ENCODE measurements at places on chromosomes 4 and X. TPM values are rescaled to one million over a fixed set of nuclear protein-coding genes. Genes with fewer than 3 reads are reported as not detected.

DNA sequence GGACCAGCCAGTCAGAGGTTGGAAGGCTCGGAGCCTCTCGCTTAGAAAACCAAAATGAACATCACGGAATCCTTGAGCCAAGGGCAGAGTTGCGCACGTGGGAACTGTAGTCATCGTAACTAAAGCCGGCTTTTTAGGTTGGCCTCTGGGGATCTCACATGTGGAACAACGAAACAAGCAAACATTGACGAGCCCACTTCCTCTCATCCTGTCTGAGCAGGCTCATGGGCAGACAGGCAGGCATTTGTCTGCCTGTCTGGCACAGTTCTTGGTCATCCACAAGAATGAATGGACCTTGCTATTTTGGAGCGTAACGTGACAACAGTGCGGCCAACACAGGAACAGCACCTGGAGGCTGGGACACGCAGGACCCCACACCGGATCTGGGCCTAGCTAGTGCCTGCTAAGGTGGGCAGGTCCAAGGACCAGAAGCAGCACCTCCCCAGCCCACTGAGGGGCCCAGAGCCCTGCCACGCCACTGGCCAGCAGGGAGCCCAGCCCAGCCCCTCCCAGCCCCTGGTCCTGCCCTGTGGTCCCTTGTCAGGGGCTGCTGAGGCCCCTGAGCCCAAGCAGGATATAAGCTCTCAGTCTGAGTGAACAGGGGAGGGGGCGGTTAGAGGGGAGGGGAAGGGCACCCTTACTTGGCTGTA is 9.2 kb upstream of the TREX2 start:
- no peak for DNase-seq

The PABPC4L gene
- 7.8 TPM for total RNA-seq

DNA sequence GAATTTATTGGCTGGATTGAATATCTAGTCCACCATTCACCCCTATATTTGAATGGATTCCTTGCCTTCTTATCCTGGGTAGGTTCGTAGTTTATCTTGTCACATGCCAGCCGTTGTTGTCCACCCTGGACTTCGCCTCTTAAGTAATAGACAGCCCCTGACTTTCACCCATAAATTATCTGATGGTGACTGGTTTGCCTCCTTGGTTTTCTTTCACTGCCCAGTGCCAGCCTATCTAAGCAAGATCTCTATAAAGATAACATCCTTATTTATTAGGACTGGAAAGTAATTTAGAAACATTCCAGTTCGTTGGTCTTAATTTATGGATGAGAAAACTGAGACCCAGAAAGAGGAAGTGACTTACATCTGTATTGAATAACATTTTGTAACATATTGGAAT is 410.3 kb downstream of the RPA4 start:
- no peak for DNase-seq

DNA sequence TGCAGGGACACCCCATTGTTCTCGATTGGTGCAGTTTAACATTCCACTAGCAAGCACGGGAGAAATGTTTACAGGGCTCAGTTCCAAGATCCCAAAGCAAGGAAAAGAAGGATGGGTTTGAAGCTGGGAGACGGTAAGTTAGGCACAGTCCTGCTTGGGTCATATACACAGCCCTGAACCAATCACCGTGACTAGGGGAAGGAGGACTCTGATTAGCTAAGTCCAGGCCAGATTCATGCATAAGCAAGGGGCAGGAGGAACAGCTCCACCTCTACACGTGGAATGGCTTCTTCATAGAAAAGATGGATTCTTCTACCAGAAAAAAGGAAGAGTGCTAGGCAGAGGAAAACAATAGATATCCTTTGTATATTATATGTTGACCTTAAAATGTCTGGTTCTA is 11.0 kb upstream of the EXOC1L start:
- DNase-seq, result no peak

DNA sequence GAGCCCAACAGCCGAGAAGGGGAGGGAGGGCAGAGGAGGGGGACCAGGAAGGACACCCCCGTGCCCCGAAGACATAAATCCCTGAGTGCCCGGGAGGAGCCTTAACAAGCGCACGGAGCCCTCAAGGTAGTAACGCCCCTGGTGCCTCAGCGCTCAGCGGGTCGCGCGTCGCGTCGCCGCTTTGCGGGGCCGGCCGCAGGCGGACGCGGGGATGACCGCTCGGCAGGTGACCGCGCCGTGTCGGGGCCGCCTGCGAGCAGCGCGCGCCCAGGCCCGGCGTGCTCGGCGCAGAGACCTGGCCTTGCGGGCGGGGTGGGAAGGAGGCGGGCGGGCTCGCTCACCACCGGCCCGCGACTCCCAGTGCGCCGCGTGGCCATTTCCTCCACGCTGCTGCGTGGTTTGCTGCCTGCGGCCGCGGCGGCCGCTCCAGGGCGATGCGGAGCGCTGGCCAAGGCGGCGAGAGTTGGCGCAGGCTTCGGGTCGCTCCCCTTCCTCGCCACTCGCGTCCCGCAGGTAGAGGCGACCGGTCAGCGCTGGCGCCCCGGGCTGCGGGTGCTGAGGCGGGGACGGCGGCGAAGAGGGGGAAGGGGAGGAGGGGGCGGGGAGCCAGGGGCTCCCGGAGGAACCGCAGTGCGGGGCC is 632 bp downstream of the CCSER1 start:
- no peak for DNase-seq

GRCh38 chr4:185583813-185584212 is 48.5 kb upstream of the PDLIM3 start:
- no peak for DNase-seq
